ENCODE measurements at places on chromosomes 2 and 18. TPM values are rescaled to one million over a fixed set of nuclear protein-coding genes. Genes with fewer than 3 reads are reported as not detected.
A peak's percentile ranks its signal among the peaks of the same experiment; 100 is the strongest.

SERPINB10 gene
- polyA plus RNA-seq = not detected

ERMN gene
- 0.08 TPM for polyA plus RNA-seq

SGPP2 gene
- 0.22 TPM for polyA plus RNA-seq

PLEKHH2 gene
- 25.9 TPM for polyA plus RNA-seq

GPR39 gene
- polyA plus RNA-seq = 0.43 TPM

KRCC1 gene
- 25.7 TPM for polyA plus RNA-seq

SATB2 gene
- 2.2 TPM for polyA plus RNA-seq

KHK gene
- 3.9 TPM for polyA plus RNA-seq

UBXN4 gene
- polyA plus RNA-seq = 46.6 TPM

CFAP65 gene
- not detected for polyA plus RNA-seq

DSC3 gene
- 0.45 TPM for polyA plus RNA-seq

DNA sequence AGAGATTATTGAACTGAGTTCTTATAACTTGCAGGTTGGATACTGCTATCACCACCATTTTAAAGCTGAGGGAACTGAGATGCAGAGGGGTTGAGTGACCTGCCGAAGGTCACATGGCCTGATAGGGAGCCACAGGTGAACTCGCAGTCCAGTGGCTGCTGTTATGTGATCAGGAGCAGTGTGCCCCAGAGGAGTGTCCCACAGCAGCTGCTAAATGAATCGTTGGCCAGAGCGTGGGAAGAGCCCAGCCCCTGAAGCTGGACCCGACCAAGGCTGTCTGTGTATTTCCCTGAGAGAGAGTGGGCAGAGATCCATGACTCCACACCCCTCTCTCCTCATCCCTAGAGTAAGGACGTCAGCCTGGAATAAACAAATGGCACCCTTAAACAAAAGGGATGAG, 26.7 kb upstream of the PRLH start:
- peak; percentile 47 for DNase-seq

GRCh38 chr2:228728961-228729360, 542.1 kb downstream of the PID1 start:
- DNase-seq = no peak

GRCh38 chr2:169027234-169027633, 3.9 kb downstream of the ABCB11 start:
- no peak for DNase-seq

DNA sequence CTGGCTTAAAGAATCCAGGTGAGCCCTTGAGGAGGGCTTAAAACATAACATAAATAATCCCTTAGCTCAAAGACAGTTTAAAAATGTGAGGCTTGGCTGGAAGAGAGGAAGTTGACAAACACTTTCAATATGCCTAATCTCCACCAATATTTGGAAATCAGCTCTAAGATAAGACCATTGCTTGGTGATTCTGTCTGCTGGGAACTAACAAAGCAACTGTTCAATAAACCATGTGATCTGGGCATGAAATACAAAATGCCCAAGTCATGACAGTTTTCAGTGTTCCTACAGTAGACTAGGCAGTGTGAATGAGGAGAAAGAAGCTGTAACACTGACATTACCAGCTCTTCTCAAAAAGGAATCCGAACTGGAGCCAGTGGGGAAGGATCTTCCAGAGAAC, 10.7 kb downstream of the MFF start:
- DNase-seq = no peak

DNA sequence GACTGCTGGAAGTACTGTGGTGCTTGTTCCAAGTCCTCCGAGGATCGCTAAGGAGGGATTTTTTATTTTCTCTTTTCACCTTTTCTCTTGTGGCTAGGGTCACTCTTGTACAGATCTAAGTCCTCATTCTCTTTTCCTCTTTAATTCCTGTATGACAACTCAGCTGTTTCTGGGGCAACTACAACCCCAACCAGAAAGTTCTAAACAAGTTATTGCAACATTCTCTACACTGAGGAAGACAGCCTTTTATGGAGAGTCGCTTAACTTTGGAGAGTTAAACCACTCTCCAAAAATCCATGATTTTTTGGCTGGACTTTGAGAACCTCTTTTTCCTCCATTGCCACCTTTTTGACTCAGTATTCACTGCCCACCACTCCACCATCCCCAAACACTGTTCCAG, 74.0 kb upstream of the SESTD1 start:
- no peak for DNase-seq

- DNase-seq = peak; percentile 41
Measured at GRCh38 chr18:8750954-8751415, 45.6 kb downstream of the MTCL1 start.

- DNase-seq = no peak
Measured at GRCh38 chr2:47006374-47007222, 91.0 kb upstream of the MCFD2 start.

DNA sequence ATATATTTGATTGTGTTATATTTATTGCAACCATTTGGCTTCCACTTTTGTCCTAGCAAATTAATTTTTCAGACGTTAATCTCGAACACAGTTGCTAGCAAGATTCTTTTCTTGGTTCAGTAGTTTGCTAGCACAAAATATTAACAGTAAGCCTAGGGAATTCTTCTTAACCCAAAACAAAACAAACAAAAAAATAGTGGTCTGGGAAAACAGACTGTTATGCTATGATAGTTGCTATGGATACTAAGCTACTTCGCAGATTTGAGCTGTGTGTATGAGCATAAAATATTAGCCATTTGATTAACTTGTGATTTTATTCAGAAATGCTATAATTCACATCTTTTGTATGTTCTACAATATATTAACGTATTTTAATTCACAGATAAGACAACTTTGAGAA, 541.5 kb upstream of the NETO1 start:
- DNase-seq = no peak

GRCh38 chr2:66095820-66096345, 339.0 kb upstream of the MEIS1 start:
- DNase-seq = no peak

DNA sequence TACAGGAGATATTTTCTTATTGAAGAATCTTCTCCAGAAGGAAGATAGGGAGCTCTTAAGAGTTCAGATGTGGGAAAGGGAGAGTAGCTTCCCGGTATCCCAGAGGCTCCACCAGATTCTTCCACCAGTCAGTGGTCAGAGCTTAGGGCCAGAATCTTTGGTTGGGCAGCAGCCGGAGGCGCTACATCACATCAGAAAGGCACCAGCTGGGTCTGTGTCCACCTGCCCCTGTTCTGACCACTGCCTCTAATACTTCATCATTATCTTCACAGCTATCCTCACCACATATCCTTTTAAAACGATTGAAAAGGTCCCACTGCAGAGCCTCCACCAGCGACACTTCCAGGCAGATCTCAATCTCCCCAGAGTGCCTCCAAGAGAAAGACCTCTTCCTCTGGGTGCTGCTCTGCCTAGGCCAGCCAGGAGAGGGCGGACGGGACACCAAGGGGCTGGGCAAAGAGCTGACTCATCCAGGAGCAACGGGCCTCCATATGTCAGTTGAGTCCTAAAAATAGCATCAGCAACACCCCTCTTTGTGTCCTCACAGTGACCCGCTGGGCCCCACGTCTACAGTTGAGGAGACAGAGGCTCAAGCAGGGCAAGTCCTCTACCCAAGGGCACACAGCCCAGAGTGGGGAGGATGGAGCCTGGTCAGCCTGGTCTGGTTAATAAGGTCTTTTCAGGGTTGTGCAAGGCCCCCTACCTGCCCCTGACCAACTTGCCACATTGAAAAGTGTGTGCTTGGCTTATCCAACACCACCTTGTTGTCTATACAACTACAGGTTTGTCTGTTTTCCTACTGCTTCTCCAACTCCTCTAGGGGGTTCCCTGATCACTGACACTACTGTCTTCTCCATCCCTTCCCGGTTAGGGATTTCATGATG, 81.2 kb downstream of the ADD2 start:
- no peak for DNase-seq

- DNase-seq = no peak
Measured at GRCh38 chr2:134352844-134353243, 99.0 kb downstream of the MGAT5 start.

DNA sequence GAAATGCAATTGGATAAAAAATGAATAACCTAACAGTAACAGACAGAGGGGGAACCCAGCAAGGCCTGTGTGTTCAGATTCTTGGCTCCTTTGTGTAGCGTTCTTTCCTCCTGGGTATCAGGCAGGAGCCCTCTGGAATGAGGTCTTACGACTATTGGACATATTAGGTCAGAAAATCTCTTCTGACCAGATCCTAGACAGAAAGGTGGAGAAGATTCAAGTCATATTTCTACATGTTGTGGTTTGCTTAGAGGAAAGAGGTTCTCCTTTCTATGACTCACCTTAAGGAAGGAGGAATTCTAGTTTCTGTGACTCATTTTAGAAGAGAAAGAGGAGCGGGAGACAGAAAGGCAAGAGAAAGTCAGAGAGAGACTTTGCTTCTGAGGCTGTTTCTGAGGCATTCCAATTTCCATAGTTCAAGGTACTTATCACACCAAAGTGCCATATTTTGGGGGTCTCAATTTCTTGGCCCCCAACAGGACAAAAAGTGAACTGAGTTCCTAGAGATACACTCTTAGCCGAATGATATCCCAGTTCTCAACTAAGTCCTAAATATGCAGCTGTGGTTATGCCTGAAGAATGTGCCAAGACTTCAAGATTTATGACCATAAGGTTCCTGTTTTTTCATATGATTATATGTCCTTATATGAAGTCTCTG, 618.6 kb downstream of the ZEB2 start:
- DNase-seq = no peak

- DNase-seq = no peak
Measured at GRCh38 chr2:114352988-114353387, 89.5 kb upstream of the DPP10 start.

DNA sequence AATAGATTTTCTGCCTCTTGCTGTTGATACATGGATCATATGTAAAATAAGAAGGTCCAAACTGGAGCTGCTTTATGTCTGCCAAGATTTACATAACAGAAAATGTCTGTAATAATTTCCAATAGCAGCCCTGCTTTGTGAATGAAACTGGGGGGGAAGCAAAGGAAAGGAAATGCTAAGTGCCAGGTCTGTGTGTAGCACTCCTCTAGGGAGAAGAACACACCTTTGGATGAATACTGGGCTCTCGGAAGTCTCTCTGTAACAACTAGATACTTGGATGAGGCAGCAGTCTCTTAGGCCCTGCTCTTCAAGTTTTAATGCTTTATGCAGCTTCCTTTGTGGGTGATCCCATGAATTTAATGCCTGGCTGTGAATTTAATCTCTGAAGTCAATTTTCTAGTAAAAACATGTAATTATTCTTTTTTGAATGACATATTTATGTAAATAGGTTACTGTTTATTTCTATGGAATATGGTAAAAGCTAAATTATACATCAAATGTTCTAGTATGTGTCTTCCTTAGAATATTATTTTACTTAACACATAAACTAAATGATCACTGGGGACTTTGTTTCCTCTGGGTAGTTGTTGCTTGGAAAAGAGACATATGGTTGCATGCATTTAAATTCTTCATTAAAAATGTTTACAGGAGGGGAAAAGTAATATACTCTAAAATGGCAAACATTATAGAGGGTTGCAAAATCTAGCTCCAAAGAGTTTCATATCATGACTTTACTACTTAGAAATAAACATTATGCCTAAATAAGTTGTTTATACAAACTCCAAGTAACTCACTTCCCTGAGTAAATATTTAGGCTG, 336.6 kb upstream of the CWC22 start:
- no peak for DNase-seq

DNA sequence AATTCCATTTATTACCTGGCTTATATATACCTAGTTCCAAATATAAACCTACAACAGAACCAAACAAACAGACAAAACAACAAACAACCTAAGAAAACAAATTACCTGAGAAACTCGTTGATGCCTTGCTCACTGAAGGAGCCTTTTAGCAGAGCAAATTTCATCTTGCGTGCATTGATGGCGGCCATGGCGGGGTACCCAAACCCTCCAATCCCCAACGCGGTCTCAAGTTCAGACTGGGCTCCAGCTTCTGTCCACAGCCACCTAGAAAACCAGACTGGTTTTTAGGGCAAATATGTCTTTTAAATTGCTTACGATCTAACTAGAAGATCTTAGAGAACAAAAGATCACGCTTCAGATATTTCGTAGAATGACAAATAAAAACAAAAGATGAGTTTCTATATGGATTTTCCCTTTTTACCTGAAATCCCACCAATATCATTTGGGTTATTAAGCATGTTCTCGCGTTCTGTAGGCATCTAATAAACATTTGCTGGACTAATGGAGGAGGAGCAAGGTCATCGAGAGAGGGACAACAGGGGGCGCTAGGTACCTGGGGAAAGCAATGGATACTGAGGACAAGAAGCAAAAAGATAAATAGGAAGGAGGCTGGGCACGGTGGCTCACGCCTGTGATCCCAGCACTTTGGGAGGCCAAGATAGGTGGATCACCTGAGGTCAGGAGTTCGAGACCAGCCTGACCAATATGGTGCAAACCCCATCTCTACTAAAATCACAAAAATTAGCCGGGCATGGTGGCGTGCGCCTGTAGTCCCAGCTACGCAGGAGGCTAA, 25.2 kb downstream of the PDIA6 start:
- DNase-seq = no peak

DNA sequence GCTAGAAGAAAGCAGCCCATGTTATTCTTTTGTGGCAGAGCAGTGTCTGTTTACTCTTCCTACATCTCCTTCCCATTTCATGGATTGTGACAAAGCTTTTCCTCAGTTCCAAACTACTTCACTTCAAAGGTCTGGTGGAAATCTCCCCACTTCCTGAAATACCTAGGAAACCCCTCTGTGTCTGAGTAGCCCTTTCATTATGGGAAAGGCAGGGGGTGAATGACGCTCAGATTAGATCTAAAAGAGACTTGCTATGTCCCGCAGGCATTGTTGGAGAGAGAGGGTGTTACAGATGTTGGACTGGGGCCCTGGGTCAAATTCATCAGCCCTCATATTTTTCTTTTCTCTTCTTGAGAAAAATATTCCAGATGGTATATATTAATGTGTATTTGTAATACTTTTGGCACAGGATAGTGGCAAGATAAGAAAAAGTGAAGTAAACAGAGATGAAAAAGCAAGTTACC, 675.0 kb downstream of the IRS1 start:
- DNase-seq = no peak

DNA sequence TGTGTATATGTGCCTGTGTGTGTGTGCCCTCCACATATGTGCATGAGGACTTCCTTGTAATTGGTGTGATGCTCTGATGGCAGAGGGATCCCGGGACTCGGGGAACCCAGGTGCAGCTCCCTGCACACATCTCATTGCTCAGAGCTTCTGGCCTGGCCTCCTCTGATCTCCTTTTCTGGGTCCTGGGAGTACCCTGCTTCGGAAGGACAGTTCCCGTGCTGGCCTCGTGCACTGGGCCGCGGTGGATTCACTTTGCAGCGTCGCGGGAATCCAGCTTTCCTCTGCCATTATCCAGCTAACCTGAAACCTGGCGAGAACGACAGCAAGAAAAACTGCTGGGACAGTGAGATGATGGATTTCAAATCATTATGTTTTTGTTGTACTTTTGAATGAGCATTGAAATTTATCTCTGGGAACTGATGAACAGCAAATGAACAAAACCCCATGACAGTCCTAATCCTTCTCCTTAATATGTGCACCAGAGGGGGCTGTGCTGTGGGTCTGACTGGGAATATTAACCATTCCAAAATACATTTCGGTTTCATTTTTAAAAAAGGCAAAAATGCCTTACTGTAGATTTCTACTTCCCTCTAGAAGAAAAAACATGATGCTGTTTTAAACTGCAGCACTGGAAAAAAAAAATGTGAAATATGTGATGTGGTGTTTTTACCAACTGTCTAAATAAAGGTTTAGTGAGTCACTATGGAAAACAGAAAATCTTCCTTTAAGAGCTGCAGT, 78.2 kb downstream of the PTGR3 start:
- DNase-seq = no peak

Measured in ovary (tissue), 10 donors.